ENCODE measurements at places on chromosomes 1 and 21.

DNA sequence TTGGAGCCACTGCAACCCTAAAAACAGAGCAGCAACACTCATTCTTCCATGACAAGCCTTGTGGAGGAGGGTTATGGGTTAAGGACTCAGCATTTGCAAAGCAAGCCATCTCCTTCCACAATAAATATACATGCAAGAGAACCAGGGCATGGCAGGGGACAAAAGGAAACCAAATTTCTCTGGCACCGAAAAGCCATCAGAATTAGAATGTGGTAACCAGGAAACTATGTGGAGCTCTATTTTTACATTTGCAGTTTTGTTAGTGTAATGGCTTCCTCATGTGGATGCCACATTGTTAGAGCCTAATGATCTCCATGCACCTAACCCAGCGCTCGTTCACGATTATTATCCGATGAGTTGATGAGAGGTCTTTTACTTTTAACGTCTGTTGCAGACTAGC, 91.7 kb downstream of the NAV1 start:
- DNase-seq: no peak

DNA sequence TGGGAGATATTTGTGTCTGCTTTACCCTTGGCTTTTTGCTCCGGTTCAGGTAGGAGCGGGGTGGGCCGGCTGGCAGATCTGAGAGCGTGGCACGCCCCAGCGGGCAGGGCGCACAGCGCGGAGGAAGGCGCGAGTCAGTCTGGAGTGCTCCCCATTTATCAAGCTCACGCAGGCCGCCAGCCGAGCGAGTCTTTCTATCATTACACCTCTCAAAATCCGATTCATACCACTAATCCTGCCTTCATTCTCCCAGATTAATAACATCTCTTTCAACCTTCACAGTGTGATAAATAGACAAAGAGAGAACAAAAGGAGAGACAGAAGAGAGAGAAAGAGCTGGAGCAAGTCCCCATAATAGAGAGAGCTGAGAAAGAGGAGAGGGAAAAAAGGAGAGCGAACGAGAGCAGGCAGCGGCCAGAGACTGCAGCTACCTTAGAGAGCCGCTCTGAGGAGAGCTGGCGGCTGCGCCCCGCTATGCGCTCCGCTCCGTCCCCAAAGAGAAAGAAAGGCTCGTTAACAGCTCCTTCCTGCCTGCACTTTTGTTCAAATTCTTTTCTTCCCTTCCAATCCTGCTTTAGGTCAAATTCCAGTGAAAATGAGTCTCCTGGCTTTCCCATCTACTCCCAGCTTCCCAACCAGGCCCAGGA, 48.0 kb downstream of the DMAP1 start:
- DNase-seq: no peak

GRCh38 chr1:152141971-152142584, 16.9 kb downstream of the RPTN start:
- DNase-seq: no peak

DNA sequence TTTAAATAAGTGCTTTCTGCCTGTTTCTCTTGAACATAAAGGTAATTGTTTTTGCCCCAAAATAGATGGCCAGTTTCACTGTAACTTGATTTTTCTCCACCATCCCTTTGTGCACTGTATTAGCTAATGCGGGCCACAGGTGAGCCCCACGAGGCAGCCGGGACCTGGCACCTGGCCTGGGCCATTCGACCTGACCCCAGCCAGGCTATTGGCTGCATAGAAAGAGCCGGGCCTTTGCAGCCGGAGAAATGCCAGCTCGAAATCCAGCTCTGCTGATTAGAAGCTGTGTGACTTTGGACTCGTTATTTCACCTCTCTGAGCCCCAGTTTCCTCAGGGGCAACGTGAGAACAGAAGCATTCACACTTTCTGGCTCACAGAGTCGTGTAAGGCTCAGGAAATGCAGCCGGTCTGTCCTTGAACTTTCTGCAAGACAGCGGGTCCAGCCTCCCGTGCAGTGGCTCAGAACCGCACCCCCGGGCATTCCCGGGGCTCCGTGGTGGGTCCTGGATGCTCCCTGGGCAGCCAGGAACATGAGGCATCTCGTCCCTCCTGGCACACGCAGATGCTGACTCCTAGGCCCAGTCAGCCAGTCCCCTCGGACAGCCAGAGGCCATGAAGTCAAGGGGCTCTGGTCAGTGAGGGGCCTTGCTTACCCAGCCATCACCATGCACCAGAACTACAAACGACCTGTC, 37.4 kb upstream of the ACTRT2 start:
- no peak for DNase-seq

- DNase-seq: no peak
These were observed 290.8 kb downstream of the LRRC7 start for GRCh38 chr1:69858534-69858933.

DNA sequence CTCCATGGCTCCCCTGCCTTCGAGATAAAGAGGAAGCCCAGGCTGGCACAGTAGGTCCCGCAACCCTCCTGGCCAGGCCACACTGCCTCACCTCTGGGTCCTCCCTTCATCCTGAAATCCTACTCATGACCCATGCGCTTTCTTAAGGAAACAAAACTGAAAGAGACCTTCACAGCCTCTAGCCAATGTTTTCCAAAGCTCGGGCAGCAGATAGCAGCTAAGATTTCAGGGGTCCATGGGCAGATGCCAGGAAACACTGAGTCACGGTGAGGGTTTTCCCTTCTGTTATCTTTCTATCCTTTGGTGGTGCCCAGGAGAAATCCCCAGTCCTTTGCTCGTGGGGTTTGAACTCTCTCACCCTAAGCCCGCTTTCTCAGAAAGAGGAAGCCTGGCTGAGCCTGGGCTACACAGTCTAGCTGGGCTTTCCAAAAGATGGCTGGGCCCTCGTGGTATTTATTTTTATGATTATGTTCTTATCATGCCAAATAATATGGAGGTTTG, 26.6 kb downstream of the TTC39A start:
- no peak for DNase-seq

- DNase-seq: no peak
These were observed 327.5 kb downstream of the KCTD3 start for GRCh38 chr1:215894617-215895016.

DNA sequence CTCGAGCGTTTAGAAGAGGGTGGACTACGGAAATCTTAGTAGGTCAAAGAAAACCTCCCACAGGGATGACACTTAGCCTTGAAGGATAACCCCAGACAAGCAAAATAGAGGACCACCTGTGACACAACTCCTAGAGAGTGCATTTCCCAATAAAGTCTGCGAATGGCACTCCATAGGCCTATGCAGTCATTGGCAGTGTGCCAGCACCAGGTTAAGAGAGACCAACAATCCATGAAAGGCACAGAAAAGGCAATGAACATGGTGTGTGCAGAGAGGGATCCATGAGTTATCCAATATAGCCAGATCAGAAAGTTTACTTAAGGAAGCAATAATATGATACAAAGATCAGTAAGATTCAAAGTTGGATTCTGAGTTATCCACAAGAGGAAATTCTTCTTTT, 45.2 kb upstream of the FMO2 start:
- DNase-seq: no peak

- DNase-seq: no peak
These were observed 4.1 kb upstream of the TMEM81 start for GRCh38 chr1:205088341-205088740.

- no peak for DNase-seq
These were observed 361.5 kb upstream of the ADGRL2 start for GRCh38 chr1:81439046-81439823.

DNA sequence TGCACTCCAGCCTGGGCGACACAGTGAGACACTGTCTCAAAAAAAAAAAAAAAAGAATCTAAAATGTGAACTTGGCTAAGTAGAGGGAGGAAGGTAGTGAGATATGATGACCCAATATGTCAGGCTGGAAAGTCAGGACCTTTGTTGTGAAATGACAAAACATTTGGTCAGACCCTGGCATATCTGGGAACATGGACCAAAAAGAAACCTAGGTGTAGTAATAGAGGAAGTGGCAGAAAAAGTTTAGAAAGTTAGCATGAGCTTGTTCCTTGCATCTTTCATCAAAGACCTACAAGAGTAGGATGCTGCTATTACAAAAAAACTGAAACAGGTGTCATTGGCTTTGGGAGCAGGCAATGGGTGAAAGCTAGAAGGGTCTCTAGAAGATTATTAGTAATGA, 7.3 kb upstream of the S100A3 start:
- DNase-seq: no peak
